ENCODE measurements at places on chromosomes 16 and 17. TPM values are rescaled to one million over a fixed set of nuclear protein-coding genes. Genes with fewer than 3 reads are reported as not detected.

The PRAC2 gene
- total RNA-seq = not detected

The CCDC154 gene
- total RNA-seq = 0.16 TPM

The RRAD gene
- total RNA-seq = 2.8 TPM

The NLRC3 gene
- total RNA-seq = not detected

The MPV17L gene
- 1.5 TPM for total RNA-seq

The ZNF75A gene
- 11.8 TPM for total RNA-seq

The AXIN1 gene
- total RNA-seq = 39.0 TPM

The NECAB2 gene
- not detected for total RNA-seq

The SLC52A1 gene
- total RNA-seq = 0.62 TPM

The SLC13A2 gene
- not detected for total RNA-seq

The NGFR gene
- 64.8 TPM for total RNA-seq

The SCN4A gene
- not detected for total RNA-seq

The SP6 gene
- total RNA-seq = 2.5 TPM

The KCNJ12 gene
- total RNA-seq = 0.08 TPM

The UBALD2 gene
- 16.0 TPM for total RNA-seq

The HEATR9 gene
- total RNA-seq = not detected

The ARHGAP44 gene
- total RNA-seq = under 0.01 TPM

The PDP2 gene
- 9.2 TPM for total RNA-seq

The KRTAP16-1 gene
- total RNA-seq = not detected

The ABCC11 gene
- 0.04 TPM for total RNA-seq

The RAB34 gene
- 238 TPM for total RNA-seq

The LRRC59 gene
- total RNA-seq = 238 TPM

The DNAH2 gene
- total RNA-seq = 0.23 TPM

The TNK1 gene
- 7.7 TPM for total RNA-seq

The ZNF263 gene
- total RNA-seq = 35.5 TPM

All from hair follicular keratinocyte (primary cell).